ENCODE measurements at places on chromosomes 13 and 19.

GRCh38 chr13:103866048-103866447 lies 799.8 kb upstream of the SLC10A2 start:
- no peak for DNase-seq

GRCh38 chr13:42875475-42876269 lies 94.3 kb downstream of the FAM216B start:
- DNase-seq = no peak

DNA sequence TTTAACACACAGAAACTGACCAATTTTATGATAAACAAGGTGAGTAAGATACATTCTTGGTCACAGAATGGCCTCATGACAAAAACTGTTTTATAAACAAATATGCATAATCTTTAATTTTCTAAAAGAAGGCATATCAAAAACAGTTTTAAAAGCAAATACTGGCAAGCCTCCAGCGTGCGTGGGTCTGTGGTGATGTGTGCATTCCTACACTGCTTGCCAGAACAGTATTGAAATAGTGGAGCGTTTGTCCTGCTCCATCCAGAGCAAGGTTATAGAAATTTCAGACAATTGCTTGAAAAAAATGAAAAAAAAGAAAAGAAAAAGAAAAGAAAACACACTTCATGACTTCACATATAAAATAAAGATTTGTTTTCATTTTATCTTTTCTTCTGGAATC lies 140.9 kb downstream of the MZT1 start:
- DNase-seq = no peak

DNA sequence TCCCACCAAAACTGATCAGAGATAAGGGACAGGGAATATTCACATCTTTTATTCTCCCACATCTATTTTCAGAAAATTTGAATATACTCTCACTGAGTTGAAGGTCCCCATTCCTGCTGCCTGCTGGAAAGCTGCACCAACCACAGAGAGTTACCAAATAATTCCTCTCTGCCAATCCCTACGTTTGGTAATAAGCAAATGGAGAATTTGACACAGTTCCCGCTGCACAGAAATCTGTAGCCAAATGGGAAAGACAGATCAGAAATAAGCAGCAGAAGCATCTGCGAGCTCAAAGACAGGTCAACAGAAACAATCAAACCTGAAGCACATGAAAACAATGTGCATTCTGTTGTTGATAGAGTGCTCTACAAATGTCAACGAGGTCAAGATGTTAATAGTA lies 9.9 kb downstream of the ZNF112 start:
- no peak for DNase-seq

DNA sequence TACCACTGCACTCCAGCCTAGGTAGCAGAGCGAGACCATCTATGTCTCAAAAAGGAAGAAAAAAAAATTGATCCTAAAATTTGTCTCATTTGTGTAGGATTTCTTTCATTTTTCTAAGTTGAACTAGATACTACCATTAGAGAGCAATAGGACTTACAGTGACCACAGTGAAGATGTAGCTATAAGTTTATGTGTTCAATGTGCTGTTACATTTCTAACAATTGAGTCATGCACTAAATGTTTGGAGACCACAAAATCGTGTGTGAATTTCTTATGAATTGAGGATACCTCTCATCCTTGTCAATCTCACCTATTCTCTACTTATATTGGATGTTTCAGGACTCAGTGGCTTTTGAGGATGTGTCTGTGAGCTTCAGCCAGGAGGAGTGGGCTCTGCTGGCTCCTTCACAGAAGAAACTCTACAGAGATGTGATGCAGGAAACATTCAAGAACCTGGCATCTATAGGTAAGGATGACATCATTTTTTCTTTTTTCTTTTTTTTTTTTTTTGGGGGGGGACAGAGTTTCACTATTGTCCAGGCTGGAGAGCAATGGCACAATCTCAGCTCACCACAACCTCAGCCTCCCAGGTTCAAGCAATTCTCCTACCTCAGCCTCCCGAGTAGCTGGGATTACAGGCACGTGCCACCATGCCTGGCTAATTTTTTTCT lies 12.8 kb downstream of the ZNF791 start:
- no peak for DNase-seq

- DNase-seq = no peak
These were observed 50.6 kb downstream of the CELF5 start for GRCh38 chr19:3274942-3275582.

GRCh38 chr13:28684257-28684656 lies 25.3 kb downstream of the POMP start:
- DNase-seq = no peak

DNA sequence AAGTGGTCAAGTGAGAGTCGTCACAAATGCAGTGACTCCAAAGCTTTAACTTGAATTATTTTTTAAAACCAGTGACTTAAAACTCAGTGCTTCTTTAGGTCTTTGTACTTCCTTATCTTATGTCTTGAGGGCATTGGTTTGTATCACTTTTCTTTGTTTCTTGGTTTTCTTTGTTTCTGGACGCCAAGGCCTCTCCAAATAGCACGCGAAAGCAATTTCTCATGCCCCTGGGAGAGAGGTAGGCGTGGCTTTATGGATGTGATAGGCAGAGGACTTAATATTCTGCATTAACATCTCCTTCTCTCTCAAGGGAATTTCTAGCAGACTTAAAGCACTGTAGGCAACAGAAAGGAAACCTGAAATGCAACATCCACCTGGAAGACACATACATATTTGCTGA lies 20.6 kb downstream of the UBE2L5 start:
- no peak for DNase-seq

- no peak for DNase-seq
These were observed 19.7 kb upstream of the ZBTB7A start for GRCh38 chr19:4086411-4086867.

- DNase-seq = no peak
These were observed 2.9 kb downstream of the IRGC start for GRCh38 chr19:43718627-43719377.

GRCh38 chr13:42485272-42485671 lies 88.7 kb upstream of the TNFSF11 start:
- DNase-seq = no peak

Measured in heart right ventricle (tissue), 16 donors.